ENCODE measurements at places on chromosomes 12 and 14.

- peak overlapping the region; percentile 60 for H3K4me3 ChIP-seq
- no peak overlapping the region for H3K27ac ChIP-seq
- H3K4me1 ChIP-seq, result peaks cover 11% of the 10 kb centered on the region
- H3K27me3 ChIP-seq, result no peaks in the 10 kb centered on the region
These were observed 1.5 kb upstream of the KCNH3 start for GRCh38 chr12:49537231-49537751.

GRCh38 chr12:38904537-38905479 lies 583 bp downstream of the CPNE8 start:
- no peak overlapping the region for H3K27ac ChIP-seq
- no peak for DNase-seq
- H3K4me3 ChIP-seq, result peak overlapping the region; percentile 43

- H3K4me3 ChIP-seq, result no peak overlapping the region
- no peak overlapping the region for H3K27ac ChIP-seq
- no peaks in the 10 kb centered on the region for H3K27me3 ChIP-seq
- H3K4me1 ChIP-seq, result peaks cover 8% of the 10 kb centered on the region
- DNase-seq, result no peak
These were observed 53.0 kb upstream of the CORO1C start for GRCh38 chr12:108784270-108784669.

- no peak overlapping the region for H3K27ac ChIP-seq
- no peak for DNase-seq
- no peaks in the 10 kb centered on the region for H3K27me3 ChIP-seq
- H3K36me3 ChIP-seq, result no peaks in the 10 kb centered on the region
These were observed 62.4 kb downstream of the GSC start for GRCh38 chr14:94707494-94707893.

- H3K27me3 ChIP-seq, result peaks cover 12% of the 10 kb centered on the region
- H3K4me1 ChIP-seq, result no peaks in the 10 kb centered on the region
- no peaks in the 10 kb centered on the region for H3K36me3 ChIP-seq
- DNase-seq, result no peak
- H3K4me3 ChIP-seq, result no peak overlapping the region
These were observed 71.4 kb downstream of the PLXNC1 start for GRCh38 chr12:94219622-94220302.

- DNase-seq, result no peak
- no peak overlapping the region for H3K4me3 ChIP-seq
- no peaks in the 10 kb centered on the region for H3K27me3 ChIP-seq
These were observed 176.7 kb downstream of the PTPN11 start for GRCh38 chr12:112595410-112595809.

DNA sequence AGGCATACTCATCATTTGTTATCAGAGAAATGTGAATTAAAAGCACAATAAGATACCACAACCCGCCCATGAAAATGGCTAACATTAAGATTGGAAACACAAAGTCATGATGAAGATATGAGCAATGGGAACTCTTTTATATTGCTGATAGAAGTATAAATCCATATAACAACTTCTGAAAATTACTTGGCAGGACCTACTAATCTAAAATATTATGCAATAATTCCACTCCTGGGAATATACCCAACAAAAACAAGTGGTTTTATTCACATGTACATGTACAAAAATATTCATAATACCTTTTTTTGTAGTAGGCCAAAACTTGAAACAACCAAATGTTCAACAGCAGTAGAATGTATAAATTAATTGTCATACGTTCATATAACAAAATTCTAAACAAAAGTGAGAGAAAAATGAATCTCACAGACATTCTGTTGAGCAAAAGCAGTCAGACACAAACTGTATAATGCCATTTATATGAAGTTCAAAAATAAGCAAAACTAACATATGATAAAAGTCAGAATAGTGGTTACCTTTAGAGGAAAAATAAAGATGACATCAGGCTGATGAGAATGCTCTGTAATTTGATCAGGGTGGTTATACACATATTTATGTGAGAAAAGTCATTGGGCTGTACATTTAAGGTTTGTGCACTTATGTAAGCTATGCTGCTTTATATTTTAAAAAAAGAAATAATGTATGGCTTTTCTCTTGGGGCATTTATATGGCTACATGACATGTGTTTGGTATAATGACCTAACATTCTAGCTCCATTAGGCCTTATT lies 309.2 kb upstream of the KITLG start:
- no peak for DNase-seq
- no peaks in the 10 kb centered on the region for H3K27me3 ChIP-seq
- H3K27ac ChIP-seq, result no peak overlapping the region
- no peaks in the 10 kb centered on the region for H3K4me1 ChIP-seq

DNA sequence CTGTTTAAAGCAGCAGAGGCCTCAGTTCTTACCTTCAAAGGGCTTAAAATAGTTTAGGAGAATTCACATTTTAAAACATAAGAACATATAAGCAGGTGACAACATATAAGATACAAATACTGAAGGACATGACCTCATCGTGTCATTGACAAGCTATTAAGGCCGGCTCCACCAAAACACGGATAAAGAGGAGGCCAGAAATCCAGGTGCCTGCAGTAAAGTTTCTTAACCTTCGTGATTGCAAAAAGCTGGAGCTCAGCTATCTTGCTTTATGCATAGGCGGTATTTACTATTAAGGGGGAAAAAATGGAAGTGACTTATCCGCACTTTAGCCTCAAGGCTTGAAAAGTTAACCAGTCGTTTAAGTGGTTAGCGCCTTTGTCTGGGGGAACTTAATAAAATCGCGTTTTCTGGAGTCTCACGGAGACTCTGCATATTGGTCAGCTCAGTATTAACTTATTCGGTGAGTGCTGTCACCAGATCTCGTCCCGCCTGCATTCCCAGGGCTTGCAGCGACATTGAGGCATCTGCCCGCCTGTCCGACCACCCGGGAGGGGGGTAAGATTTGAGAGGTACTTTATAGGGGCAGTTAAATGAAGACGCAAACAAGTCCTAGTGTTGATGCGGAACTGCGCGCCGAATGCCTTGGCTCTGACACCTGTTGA lies 1.1 kb upstream of the SP1 start:
- H3K4me1 ChIP-seq, result peaks cover 26% of the 10 kb centered on the region
- no peak for DNase-seq
- H3K27me3 ChIP-seq, result no peaks in the 10 kb centered on the region
- H3K4me3 ChIP-seq, result peak overlapping the region; percentile 37

GRCh38 chr14:68662392-68662791 lies 130.5 kb downstream of the ZFP36L1 start:
- no peak for DNase-seq
- no peak overlapping the region for H3K4me3 ChIP-seq
- no peaks in the 10 kb centered on the region for H3K27me3 ChIP-seq
- H3K27ac ChIP-seq, result no peak overlapping the region

GRCh38 chr14:70086685-70087379 lies 101.9 kb downstream of the SLC8A3 start:
- no peak overlapping the region for H3K4me3 ChIP-seq
- H3K4me1 ChIP-seq, result no peaks in the 10 kb centered on the region
- peaks cover 79% of the 10 kb centered on the region for H3K27me3 ChIP-seq
- DNase-seq, result peak; percentile 49

DNA sequence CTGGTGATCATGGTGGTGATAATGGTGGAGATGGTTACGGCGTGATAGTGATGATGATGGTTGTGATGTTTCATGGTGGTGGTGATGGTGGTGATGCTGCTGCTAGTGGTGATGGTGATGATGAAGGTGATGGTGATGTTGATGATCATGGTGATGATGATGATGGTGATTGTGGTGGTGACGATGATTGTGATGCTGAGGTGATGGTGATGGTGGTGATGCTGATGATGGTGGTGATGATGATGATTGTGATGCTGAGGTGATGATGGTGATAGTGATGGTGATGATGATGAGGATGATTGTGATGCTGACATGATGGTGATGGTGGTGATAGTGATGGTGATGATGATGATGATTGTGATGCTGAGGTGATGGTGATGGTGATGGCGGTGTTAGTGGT lies 113.2 kb upstream of the EVL start:
- H3K27ac ChIP-seq, result no peak overlapping the region
- no peak for DNase-seq
- H3K27me3 ChIP-seq, result no peaks in the 10 kb centered on the region
- H3K4me3 ChIP-seq, result no peak overlapping the region

GRCh38 chr14:100898935-100899883 lies 4.3 kb downstream of the RTL1 start:
- peak overlapping the region; percentile 26 for H3K27ac ChIP-seq
- no peaks in the 10 kb centered on the region for H3K36me3 ChIP-seq
- H3K4me1 ChIP-seq, result peaks cover 38% of the 10 kb centered on the region
- H3K27me3 ChIP-seq, result no peaks in the 10 kb centered on the region

DNA sequence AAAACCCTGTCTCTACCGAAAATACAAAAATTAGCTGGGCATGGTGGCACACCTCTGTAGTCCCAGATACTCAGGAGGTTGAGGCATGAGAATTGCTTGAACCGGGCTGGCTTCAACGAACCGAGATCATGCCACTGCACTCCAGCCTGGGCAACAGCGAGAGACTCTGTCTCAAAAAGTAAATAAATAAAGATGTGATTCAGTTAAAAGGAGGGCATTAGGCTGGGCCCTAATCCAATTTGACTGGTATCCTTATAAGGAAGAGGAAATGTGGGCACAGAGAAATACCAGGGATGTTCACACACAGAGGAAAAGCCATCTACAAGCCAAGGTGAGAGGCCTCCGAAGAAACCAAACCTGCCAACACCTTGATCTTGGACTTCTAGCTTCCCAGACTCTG lies 10.1 kb upstream of the DCAF4 start:
- H3K4me1 ChIP-seq, result no peaks in the 10 kb centered on the region
- no peak overlapping the region for H3K4me3 ChIP-seq
- DNase-seq, result no peak
- no peaks in the 10 kb centered on the region for H3K27me3 ChIP-seq
- no peaks in the 10 kb centered on the region for H3K36me3 ChIP-seq

- no peaks in the 10 kb centered on the region for H3K4me1 ChIP-seq
- DNase-seq, result no peak
- H3K4me3 ChIP-seq, result no peak overlapping the region
- no peaks in the 10 kb centered on the region for H3K36me3 ChIP-seq
- no peak overlapping the region for H3K27ac ChIP-seq
These were observed 22.0 kb upstream of the HSP90B1 start for GRCh38 chr12:103908246-103908541.

DNA sequence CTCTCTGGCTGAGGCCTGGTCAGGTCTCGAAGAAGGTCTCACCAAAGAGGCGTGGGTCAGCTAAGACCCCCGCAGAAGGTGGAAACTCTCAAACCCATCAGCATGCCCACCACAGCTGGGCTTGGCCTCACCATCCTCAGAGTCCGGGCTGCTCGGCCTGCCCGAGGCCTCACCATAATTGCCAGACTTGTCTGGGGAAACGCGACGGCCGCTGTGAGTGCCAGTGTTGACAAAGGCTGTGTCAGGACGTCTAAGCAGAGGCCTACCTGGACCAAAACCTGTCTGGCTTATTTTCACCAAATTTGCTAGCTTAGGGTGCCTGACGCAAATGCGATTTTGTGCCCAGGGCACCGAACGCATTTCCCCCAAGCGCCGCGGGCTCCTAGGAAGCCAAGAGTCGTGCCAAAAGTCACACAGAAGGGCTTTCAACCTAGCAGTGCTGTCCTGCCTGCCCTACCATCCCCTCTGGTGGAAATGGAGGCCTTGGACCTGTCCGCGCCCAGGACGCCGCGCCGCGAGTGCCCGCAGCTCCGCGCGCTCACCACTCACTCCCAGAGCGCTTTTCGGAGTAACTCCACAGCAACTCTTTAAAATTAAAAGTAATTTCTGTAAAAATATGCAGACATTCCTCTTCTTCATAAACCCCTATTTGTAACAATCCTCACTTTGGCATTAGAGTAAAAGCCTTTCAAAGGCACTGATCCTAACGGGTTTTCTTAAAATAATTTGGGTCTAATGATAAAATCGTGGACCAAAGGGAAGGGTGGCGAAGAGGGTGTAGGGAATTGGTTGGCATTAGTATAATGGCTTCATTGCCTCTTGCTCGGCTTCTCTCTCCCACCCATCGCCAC lies 1.2 kb upstream of the ALX1 start:
- peaks cover 6% of the 10 kb centered on the region for H3K4me1 ChIP-seq
- no peaks in the 10 kb centered on the region for H3K36me3 ChIP-seq
- no peak overlapping the region for H3K27ac ChIP-seq
- H3K27me3 ChIP-seq, result no peaks in the 10 kb centered on the region
- no peak overlapping the region for H3K4me3 ChIP-seq

DNA sequence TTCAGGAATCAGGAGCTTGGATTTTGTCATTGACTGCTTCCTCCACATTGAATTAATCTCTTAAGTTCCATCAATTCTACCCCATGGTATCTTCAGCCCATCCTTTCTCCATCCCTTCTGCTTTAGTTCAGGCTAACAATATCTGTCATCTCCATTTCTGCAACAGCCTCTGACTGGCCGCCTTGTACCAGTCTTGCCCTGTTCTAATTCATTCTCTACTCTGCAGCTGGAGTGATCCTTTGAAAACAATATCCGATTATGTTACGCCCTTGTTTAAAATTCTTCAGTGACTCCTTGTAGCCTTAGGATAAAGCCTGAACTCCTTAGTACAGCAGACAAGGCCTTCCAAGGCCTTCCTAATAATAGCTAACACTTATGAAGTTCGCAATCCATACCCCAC lies 170.2 kb downstream of the ETV6 start:
- H3K27ac ChIP-seq, result no peak overlapping the region
- H3K4me3 ChIP-seq, result no peak overlapping the region
- H3K4me1 ChIP-seq, result peaks cover 29% of the 10 kb centered on the region
- H3K36me3 ChIP-seq, result no peaks in the 10 kb centered on the region
- DNase-seq, result no peak
- no peaks in the 10 kb centered on the region for H3K27me3 ChIP-seq

DNA sequence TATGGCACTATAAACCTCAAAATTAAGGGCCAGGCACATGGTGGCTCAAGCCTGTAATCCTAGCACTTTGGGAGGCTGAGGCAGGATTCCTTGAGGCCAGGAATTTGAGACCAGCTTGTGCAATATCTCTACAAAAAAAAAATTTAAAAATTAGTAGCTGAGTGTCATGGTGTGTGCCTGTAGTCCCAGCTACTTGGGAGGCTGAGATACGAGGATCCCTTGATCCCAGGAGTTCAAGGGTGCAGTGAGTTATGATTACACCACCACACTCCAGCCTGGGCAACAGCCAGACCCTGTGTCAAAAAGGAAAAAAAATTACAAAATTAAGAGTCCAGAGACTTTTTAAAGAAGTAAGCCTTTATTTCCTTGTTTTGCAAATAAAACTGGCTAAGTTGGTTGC lies 1.8 kb upstream of the GCN1 start:
- H3K4me3 ChIP-seq, result no peak overlapping the region
- H3K27ac ChIP-seq, result peak overlapping the region; percentile 30
- H3K4me1 ChIP-seq, result peaks cover 17% of the 10 kb centered on the region
- peaks cover 48% of the 10 kb centered on the region for H3K36me3 ChIP-seq

DNA sequence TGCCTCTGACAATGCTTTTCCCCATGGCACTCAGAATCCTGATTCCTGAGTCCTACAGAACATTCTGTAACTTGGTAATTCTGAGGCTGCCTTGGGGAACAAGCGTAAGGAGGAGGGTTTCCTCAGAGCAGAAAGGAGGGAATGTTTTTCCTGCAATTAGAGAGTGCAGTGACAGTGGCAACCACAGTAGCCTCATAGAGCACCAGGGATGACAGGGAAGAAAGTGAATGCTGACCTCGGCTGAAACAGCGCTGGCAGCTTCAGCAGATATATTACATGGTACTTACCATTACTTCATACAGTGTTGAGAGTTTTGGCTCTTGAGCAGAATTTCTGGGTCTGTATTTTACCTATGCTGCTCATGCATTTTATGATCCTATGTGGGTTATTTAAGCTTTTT lies 757.1 kb downstream of the NRXN3 start:
- no peak for DNase-seq

Data from A673 (cell line).